Gastrocnemius medialis (tissue), 4 donors: ENCODE measurements at places on chromosomes 5 and 9.

GRCh38 chr9:69805962-69806515, 14.6 kb upstream of the CFAP95 start:
- peak; percentile 30 for DNase-seq

DNA sequence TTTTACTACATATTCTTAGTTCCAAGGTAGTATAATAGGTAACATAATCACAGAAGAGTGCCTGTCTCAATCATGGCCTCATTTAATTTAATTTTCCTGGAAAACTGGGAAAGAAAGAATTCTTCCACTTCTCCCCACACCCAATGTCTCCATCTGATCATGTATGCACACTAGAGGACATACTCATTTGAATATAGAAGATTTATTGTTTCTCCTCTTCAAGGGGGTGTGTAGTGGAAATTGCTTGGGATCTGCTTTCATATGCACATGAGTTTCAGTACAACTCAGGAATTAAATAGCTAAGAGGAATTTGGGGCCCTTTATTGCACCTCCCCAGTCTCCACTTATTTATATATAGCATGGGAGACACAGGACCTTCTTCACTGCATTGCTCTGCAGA, 285.1 kb downstream of the SH3GL2 start:
- no peak for DNase-seq

GRCh38 chr9:35756275-35757225, 2.5 kb upstream of the MSMP start:
- DNase-seq: no peak

DNA sequence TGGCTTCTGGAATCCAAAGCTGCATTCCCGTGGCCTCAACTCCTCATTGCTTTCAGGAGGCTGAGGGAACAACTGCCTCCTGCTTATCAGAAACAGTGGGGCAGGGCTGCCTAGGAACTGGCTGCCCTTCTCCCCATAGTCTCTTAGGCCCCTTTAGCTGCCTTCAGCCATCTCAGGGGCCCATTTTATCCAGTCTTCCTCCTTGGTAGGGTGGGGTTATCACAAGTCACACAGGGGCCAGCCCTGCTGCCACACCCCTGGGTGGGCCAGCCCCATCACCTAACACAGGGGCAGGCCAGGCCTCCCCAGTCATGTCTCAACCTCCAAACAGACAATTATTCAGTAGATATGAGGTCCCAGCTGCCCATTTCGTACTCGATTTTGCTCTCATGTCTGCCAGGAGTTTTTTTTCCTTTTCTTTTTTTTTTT, 3.9 kb downstream of the ALAD start:
- no peak for DNase-seq

GRCh38 chr9:98081477-98082219, 25.1 kb downstream of the NANS start:
- DNase-seq: no peak

DNA sequence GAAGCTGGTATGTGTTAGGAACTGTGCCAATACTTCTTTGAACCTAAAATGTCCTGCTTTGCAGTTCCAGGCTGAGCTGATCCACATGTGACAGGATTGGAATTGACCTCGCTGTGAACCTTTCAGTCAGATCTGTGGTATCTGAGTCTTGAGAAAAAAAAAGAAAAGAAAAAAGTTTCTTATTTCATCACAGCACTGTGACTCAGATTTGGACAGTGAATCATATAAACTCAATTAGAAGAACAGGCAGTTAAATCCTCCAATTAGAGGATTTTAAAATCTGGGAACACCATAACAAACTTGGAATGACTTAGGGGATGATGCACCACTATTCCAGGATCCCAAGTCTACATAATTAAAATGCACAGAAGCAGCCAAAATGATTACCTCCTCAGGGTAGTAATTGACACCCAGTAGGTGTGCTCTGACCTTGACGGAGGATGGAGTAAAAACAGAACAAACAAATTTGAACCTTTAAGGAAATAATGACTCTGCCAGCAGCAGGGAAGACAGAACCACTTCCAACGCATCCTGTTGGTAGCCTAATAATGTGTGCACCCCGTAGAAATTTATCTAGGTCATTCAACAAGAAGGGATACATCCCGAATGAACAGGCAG, 57.8 kb upstream of the RAI14 start:
- DNase-seq: no peak

GRCh38 chr9:9973062-9973461, 639.7 kb downstream of the PTPRD start:
- no peak for DNase-seq

DNA sequence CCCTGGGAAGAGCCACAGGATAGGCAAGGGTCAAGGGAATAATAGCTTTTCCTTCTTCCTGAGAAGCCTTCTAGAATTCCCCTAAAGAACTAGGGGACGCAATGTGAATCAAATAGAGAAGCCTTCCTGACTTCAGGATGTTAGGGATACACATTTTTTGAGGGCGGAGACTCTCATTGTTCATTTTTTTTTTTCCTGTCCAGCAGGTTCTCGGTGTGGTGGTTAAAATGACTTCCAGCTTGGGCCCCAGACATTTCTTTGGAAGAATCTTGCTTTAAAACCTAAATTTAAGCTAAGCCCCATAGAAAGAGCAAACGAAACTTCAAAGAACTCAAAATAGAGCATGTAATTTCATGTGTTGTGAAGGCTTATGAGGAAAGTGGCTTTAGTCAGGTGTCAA, 80.8 kb downstream of the IQGAP2 start:
- DNase-seq: no peak

DNA sequence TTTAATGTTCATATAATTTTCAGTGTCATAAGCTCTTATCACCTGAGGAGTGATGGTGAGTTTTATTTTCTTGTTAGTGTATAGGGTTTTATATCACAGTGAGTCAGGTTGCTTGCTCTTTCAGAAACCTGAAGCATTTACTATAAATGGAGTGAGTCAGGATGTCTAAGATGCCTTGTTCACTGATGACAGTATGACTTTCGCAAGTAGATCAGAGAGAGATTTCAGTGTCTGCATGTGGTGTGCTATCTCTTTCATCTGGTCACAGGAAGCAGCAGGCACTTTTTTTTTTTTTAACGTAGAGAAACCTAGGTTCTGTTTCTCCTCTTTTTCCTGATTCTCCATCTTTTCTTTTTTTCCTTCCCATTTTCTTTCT, 237.1 kb downstream of the DMRTA1 start:
- DNase-seq: peak; percentile 4

DNA sequence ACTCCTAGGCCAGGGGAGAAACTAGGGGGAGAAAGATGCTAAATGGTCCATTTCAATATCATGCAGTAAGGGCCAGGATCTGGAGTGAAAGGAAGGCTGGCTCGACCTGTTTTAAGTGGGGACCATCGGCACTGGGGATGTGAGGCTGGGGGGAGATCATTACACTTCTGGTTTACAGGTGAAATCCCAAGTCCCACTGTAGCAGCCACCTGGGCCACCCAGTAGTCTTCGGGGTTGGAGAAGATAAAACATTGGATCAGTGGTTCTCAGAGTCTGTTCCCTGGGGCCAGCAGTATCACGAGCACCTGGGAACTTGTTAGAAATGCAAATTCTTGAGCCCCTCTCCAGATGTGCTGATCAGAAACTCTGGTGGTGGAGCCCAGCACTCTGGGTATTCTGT, 111.3 kb upstream of the ALDH1B1 start:
- no peak for DNase-seq

GRCh38 chr9:123550012-123550411, 194.0 kb downstream of the CRB2 start:
- DNase-seq: no peak

- no peak for DNase-seq
Observed at GRCh38 chr5:60677850-60678664, 21.9 kb downstream of the DEPDC1B start.

DNA sequence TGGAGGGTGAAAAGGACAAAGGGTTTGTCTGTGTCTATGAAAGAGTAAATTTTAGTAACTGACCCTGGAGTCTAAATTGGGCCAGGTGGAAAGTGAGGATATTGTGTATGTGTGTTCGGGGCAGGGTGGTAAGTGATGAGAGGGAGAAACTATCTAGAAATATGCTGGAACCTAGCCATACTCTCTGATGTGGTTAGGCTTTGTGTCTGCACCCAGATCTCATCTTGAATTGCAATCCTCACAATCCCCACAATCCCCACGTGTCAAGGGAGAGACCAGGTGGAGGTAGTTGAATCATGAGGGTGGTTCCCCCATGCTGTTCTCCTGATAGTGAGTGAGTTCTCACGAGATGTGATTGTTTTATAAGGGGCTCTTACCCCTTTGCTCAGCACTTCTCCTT, 60.6 kb downstream of the COMMD10 start:
- no peak for DNase-seq
